ENCODE measurements at places on chromosomes 3 and 15.

DNA sequence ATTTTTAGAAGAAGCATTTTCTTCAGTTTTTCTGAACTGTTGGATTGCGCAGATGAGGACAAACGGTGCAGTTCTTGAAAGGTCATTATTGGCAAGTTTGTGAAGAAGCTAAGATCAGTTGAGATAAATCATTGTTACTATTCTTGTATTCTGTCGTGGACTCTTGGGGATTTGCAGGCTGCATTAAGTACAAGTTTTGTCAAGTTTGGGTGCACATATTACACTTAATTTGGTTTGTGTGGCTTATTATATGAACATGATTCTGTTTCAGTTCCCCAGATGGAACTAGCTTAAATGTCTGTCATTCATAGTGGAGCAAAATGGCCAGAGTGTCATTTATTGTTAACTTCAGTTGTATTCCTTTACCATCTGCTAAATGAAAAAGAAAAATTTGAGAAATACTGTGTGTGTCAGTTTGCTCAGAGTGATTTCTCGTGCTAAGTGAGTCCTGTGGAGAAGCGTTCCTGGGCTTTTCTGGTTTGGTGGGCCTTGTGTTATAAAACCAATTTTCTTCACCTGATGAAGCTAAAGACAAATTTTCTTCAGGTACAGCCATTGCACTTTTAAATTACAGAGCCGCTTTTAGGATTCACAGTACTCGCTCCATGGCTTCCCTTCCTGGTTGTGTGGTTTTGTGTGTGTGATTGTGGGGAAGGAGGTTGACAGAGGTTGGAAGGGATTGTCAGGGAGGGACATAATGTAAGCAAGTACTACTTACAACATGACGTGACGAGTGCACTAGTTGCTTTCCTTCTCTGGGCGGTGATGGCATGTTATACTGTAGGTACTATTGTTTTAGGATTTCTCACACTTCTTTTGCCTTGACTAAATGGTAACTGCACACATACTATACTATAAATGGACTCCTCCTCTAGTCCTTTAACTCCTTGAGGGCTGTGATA lies 1.7 kb downstream of the AKAP13 start:
- no peak for DNase-seq

DNA sequence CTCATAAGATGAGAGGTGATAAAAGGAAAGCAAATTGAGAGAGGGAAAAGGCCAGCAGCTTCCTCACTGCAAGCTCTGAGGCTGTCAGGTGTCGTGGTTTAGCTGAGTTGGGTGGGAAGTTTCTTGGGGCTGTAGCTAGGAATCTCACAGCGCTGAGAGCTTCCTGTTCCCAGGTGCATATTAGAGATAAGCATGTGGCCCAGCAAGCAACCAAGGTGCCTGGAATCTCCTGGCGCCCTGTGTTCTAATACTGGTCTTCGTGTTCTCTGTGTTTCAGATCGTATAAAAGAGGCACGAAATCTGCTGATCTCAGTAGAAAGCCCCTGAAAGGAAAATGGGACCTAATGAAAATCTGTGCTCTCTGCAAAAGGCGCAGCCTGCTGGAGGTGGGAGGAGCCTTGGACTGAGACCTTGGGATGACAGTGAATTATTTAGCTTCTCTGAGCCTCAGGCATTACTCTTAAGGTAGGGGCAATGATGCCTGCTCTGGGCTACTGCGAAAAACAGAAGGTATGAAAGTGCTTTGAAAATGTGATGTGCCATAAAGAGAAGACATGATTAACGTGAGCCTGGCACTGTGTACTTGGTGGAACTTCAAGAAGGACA lies 499.9 kb downstream of the TBL1XR1 start:
- no peak for DNase-seq

GRCh38 chr15:96349034-96349856 lies 18.7 kb downstream of the NR2F2 start:
- DNase-seq = no peak

DNA sequence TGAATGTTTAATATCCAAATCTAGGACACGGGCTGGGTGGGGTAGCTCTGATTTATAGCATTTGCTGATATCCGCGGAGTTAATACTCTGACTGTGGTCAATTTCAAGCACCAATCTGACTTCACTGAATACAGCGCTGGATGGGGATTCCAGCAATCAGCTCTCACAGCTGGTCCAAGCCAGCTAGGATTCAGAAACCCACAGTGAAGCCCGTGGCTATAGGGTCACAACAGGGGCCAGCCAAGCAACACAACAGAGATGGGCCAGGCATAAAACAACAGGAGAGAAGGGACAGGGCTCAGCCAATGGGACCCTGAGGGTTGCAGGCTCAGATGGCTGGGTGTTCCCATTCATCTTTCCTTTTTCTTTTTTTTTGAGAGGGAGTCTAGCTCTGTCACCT lies 5.4 kb upstream of the LMAN1L start:
- DNase-seq = no peak

DNA sequence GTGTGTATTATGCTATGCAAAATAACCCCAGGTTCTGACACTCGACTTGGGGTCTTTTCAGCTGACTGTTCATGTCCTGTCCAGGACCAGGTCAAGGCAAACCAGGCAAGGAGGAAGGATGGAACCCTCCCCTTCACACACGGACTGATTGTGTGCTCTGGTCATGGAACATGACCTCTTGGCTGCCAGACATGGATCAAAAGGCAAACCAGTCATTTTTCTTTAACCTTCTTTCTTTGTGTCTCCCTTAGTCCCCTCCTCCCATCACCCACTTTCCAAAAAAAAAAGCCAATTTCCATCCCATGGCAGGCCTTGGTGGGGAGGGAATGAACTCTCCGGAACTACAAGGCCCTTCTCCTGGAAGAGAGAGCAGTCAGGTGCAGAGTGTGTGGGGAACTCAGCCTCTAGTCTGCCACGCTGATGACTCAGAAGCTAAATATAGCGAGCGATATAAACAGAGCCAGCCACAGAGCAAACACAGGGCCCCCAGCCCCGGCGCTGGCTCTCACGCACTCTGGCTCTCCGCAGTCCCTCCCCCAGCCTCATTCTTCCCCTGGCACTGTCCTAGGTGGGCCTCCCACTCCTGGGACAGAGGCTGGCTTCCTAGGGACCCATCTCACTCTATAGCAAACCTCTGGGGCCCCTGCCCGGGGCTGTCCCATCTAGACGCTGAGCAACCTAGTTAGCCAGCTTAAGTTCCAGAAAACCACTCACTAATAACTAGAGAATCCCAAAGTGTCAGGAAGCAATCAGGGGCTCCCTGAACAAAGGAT lies 10.0 kb downstream of the BMF start:
- DNase-seq = no peak

DNA sequence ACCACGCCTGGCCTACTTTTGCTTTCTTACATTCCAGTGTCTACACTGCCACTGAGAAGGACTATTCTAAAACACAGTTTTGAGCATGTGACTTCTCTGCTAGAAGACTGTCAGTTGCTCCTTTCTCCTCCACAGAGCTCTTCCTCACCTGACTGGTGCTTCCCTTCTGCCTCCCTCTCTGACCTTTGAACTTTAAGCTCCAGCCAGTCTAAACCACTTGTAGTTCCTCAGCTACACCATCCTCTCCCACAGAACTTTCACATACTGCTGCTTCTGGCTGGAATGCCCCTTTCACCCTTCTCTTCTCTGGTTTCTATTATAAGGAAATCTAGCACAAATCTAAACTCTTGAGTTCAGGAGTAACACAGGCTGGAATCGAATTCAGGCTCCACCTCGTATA lies 9.1 kb downstream of the NCEH1 start:
- DNase-seq = no peak

- DNase-seq = no peak
These were observed 34.1 kb downstream of the ACP3 start for GRCh38 chr3:132351222-132351806.

GRCh38 chr3:159030886-159031679 lies 229.2 kb downstream of the MFSD1 start:
- no peak for DNase-seq

- DNase-seq = no peak
These were observed 18.4 kb downstream of the LRCH3 start for GRCh38 chr3:197809356-197810020.

DNA sequence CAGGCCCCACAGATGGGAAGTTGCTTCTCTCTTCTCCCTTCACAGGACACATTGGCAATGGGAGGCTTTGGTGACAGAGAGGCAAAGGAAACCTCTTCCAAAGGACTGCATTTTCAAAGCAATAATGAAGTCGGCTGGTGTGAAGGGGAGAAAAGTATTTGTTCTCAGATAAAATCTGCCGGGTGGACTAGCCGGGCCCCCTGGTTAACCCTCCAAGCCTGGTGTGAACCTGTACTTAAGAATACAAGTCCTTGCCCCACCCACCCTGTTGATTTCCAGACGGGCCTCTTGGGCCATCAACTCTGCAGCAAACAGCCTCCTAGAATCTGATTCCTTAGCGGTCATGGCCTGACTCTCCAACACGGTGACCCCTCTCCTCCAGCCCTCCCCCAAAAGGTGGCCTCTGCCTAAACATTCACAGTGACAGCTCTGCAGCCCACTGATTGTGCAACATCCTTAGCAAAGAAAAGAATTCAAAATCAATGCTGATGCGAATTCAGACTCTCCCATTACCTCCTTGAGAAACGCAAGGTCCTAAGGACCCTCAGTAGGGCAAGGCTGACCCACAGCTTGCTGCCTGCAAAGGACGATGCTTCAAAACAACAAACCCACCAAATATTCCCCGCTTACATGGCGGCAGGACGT lies 9.9 kb downstream of the TLE3 start:
- DNase-seq = no peak

GRCh38 chr15:73607843-73608242 lies 25.3 kb downstream of the NPTN start:
- DNase-seq = no peak

- DNase-seq = no peak
These were observed 22.3 kb upstream of the P2RY13 start for GRCh38 chr3:151351648-151352047.

DNA sequence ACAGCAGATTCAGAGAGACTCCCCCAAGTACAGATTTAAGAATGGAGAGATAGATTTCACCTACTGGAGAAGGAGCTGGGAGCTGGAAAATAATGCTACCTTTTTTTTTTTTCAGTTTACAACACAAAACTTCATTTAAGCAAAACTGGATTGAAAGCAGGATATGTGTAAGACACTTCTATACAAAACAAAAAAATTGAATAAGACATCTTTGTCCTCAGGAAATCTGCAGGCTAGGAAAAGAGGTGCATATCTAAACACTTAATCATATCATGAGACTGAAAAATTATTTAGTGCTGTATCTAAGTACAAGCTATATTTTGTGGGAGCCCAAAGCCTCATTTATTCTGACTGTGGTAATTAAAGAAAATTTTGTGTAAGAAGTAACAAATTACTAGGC lies 516.1 kb downstream of the ZIC1 start:
- no peak for DNase-seq

- no peak for DNase-seq
These were observed 62.3 kb downstream of the MCTP2 start for GRCh38 chr15:94293411-94294402.

GRCh38 chr3:31833391-31834190 lies 147.5 kb downstream of the OSBPL10 start:
- DNase-seq = no peak

DNA sequence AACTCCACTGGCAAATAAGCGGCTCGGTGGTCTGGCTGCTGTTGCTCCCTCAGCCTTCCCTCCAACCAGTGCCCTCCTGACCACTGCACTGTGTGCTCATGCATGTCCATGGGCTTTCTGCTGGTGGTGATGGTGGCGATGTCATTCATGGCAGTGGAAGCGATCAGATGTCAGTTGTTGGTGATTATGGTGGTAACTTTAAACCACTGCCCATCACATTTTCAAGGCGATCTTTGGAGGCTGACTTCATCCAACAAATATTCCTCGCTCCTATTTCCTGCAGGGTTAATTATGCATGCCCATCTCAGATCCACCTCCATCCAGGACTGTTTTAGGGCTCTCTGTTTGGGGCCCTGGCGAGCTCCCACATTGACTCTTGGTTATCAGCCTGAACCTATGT lies 13.4 kb upstream of the HCN4 start:
- no peak for DNase-seq

DNA sequence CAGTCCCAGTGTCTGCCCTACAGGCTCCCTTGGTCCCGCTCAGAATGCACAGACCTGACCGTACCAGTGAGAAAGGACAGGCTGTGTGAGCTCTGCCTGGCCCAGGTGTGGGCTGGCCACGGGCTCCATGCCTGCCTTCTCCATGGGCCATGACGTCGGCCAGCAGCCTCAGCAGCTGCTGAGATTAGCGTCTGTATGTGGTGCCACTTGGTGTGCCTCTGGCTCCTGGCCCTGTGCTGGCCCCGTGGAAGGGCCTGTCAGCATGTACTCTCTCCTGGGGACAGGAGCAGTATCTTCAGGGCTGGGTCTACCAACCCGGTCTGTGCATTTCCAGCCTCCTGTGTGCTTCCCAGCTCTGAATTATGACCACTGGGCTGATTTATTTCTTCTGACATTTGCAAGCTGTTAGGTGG lies 25.7 kb downstream of the KLF13 start:
- DNase-seq = no peak

DNA sequence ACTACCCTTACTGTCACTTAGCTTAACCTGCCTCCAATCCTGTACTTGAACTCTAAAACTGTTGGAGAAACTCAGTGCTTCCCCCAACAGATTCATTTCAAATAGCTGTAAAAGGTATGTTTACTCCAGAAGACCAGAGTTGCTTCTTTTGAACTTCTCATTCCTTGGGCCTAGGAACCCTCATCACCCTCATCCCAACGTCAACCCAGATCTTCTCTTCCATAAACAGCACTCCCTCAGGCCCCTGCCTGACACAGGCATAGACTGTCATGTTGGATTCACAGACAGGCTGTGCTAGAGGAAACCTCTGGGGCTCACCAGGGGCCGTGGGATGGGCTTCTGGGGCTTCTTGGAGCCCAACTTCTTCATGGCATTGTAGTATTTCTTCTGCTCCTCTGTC lies 57.5 kb upstream of the SCN5A start:
- no peak for DNase-seq

DNA sequence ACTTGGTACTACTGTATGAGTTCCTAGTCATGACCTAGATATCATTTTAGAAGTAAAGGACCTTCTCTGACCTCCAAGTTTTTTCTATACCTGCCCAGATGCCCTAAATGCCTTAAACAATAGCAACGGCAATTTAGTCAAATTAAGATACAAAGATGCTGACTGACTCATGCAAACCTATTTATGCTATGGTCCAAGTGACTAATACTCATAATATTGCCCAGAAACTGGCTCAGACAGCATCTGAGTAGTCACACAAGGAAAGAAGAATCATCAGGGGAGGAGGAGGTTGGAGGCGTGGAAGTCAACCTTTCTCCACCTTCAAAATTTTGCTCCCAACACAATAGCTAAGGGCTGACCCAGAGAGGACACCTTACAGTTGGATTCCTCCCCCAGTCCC lies 6.8 kb downstream of the FYCO1 start:
- DNase-seq = no peak

DNA sequence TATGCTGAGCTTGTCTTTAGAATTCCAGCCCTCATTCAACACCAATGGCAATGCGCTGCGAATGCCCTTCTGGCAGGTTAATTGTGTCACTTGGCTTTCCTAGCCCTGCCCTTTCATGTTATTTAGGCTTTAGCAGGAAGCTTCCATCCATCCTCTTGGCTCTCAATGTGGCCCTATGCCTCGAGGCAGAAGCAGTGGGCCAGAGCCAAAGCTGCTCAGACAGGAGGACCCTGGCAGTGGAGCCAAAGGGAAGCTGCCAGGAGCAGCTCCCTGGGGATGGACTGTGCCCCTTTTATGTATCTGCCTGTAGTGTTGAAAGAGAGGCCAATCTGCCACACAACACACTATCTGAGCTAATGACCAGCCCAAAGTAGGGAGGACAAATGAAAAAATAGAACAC lies 376.4 kb downstream of the CTNNB1 start:
- DNase-seq = no peak

- DNase-seq = no peak
These were observed 73.6 kb downstream of the ADCY5 start for GRCh38 chr3:123375014-123375940.

GRCh38 chr15:68578980-68579935 lies at the start of gene CORO2B:
CORO2B (plus strand) TSS chr15:68578993; CDS start chr15:68579263, 270 bp downstream.
- peak; percentile 75 for DNase-seq

All from left forelimb (tissue), 1 donor.